Stimulated activated CD8-positive, alpha-beta memory T cell treated with anti-CD3 and anti-CD28 coated beads, Interleukin-4, amount 100 ng/mL, for 1 hour (primary cell): ENCODE measurements at places on chromosomes 7 and 10.

DNA sequence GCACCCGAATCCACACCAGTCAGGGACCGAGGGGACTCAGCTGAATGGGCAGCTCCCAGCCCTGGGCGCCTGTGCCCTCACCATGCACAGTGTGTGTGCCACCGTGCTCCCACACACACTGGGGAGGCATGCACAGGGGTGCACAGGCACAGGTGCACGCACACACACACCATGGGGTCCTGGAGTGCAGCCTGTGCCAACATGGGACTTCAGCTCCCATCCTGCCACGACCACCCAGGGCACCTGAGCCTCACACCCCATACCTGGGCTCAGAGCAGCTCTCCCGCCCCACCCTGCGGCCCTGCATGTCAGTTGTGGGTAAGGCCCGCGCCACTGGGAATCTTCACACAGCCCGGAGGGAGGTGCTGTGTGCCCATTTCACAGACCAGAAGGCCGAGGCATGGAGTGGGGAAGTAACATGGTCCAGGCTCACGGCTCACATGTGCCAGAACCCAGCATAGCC lies 8.0 kb downstream of the ELFN1 start:
- no peak for DNase-seq

DNA sequence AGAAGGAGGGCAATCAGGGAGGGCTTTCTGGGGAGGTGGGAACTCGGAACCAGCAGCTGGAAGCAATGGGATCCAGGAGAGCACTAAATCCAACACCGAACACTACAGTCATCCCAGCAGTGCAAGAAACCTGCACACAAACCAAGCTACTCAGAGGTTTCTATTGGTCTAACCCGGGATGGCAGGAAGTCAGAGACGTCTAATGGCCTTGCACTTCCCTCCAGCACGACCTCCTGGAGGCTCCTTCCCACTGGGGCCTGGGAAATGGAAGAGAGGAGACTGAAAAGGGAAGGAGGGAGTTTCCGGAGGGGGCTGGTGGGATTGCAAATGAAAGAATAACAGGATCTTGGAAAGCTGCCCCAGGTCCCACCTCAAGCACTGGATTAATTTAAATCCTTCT lies 56.3 kb downstream of the TEX36 start:
- DNase-seq = no peak

DNA sequence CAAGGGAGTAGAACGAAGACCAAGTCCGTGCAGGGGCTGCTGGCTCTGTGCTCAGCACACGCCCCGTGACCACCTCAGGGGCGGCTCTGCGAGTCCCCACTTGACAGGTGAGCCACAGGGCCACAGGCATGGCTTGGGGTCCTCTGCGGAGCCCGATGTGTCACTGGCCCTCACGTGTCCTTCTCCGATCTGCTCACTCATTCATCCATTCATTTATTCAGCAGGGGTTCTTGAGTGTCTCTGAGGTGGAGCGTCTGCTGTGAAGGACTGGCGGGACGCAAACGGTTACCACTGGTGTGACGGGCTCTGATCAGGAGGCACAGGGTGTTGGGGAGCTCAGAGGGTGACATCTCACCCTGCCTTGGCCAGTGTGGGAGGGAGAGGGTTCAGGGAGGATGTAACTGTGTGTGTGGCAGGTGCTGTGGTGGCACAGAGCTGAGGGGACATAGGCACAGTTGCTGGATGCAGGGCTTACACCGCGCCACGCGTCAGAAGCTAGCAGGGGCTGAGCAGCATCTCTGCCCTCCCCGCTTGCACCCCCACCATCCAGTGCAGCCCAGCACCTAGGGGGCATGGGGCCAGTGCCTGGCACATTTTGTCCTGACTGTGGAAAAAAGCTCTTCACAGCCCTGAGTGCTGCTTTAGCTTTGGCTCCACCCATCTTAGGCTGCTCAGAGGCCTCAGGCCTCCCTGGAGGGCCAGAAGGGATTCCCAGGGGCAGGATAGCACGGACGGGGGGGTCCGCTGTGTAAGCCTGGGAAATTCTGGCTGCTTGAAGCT lies 116.8 kb downstream of the LHPP start:
- no peak for DNase-seq

- no peak for DNase-seq
Observed at GRCh38 chr10:89390476-89391225, 1.8 kb upstream of the IFIT1 start.

DNA sequence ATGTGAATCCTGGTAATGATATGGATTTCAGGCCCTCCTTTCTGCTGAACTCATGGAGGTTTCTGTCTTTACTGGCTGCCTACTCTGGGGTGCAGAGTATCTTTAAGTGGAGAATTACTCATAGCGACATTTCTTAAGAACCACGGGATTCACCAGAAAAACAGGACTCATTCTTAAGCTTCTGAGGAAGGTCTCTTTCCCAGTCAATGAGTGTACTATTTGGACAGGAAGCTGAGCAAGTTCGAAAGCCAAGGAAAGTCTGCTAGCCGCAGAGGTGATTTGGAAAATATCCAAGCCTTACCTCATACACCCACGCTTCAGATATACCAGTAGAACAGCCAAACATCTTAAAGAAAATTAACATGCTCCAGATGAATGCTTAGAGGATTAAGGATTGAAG lies 377.6 kb upstream of the MYO3A start:
- DNase-seq = no peak

- DNase-seq = no peak
Observed at GRCh38 chr10:57694956-57695608, 572.6 kb downstream of the IPMK start.

- no peak for DNase-seq
Observed at GRCh38 chr7:105202616-105203015, 186.1 kb downstream of the SRPK2 start.

GRCh38 chr7:37018954-37019353 lies 294.7 kb upstream of the AOAH start:
- DNase-seq = no peak

GRCh38 chr10:110324201-110324804 lies 19.6 kb upstream of the SMNDC1 start:
- no peak for DNase-seq

DNA sequence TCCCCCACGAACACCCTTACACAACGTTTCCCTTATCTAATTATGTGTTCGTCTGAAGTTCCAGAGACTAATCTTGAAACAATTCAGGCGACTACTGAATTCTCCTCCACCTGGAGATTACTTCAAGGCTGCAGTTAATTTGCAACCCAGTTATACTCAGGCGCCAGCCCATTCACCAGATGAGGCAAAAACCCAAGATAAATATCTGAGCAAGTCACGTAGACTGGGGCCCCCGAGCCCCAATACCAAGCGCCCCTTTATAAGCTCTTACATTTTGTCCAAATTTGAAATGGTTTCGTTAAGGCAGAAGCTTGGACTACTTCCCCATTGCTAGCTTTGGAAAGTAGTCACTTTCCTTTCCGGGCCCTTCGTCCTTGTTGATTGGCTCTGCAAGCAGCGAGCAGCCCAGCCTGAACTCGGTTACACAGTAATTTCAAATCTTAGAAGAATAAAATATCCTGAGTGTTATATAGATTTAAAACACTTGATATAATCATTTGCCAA lies 1.2 kb downstream of the TPK1 start:
- DNase-seq = no peak

GRCh38 chr7:95209788-95210187 lies 114.5 kb downstream of the PON1 start:
- no peak for DNase-seq

- no peak for DNase-seq
Observed at GRCh38 chr7:148058092-148058491, 532.5 kb upstream of the C7orf33 start.

GRCh38 chr7:28452681-28453080 lies 40.4 kb downstream of the CREB5 start:
- DNase-seq = no peak

- DNase-seq = no peak
Observed at GRCh38 chr10:66629996-66630395, 295.8 kb upstream of the LRRTM3 start.

DNA sequence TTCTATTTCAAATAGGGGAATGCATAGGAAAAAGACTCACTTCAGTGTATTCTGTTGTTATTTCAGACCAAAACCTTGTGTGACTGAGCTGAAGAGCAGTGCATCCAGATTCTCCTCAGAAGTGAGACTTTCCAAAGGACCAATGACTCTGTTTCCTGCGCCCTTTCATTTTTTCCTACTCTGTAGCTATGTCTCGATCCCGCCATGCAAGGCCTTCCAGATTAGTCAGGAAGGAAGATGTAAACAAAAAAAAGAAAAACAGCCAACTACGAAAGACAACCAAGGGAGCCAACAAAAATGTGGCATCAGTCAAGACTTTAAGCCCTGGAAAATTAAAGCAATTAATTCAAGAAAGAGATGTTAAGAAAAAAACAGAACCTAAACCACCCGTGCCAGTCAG lies 12.0 kb downstream of the TET1 start:
- DNase-seq = no peak

DNA sequence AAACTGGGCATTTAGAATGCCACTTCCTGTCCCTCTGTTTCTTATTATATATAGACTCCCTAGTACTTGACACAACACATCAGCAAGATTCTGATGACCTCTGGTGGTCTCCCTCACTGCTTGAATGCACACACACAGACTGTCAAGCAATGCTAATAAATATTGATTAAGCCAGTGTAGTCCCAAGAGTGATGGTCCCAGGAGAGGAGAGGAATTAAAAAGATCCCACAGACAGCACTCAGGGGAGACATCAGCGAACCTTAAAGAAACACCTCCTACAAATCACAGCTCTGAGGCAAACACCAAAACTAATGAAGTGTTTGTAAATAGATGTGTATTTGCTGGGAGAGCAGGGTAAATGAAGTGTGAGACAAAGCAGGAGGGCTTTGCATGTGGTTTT lies 1291.2 kb downstream of the XPNPEP1 start:
- DNase-seq = no peak

DNA sequence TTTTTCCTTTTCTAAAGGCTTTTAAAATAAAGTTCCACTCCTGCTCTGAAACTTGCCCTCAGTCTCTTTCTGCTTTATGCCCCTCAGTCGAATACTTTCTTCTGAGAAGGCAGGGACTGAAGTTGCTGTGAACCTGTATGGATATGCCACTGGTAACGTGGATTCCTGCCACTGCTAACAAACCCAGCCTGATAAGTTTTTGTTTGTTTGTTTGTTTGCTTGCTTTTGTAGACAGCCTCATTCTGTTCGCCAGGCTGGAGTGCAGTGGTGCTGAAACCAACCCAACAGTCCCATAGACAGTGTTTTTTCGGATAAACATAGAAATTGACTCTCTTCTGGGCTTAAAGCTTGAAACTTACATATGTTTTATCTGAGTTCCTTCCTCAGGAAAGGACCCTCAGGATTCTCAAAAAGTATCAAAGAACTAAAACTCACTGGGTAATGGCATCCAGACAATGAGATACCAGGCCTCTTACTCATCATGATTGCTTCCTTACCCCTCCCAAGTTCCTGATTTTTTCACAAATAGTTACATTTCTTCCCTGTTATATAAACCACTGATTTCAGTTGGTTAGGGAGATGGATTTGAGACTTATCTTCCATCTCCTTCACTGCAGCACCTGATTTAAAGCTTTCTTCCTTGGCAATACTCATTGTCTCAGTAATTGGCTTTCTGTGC lies 273.6 kb downstream of the SDHAF3 start:
- DNase-seq = no peak

DNA sequence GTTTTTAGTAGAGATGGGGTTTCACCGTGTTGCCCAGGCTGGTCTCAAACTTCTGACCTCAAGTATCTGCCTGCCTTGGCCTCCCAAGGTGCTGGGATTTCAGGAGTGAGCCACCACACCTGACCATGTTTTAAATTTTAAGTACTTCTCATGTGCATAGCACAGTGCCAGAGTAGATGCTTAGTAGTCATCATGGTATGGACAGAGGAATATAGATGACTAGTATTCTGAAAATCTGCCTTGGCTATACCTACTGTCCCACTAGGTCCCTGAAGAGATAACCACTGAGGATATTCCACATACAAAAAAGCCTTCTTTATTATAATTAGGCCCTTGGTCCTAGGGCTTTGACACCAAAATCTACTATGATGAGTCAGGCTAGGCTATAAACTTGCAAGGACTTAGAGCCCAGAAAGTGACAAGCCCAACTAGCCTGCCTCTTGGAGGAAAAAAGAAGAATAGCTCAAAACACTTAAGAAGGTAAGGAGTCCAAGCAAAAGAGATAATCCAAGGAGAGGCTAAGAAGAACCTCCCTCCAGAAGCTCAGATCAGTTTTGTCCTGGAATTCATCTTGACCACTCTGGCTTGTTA lies 34.0 kb downstream of the LUC7L2 start:
- DNase-seq = no peak

- no peak for DNase-seq
Observed at GRCh38 chr7:157890921-157891401, 554.2 kb downstream of the DNAJB6 start.

GRCh38 chr7:32036557-32036956 lies 33.6 kb downstream of the PDE1C start:
- DNase-seq = no peak

- DNase-seq = no peak
Observed at GRCh38 chr7:92766461-92767003, 69.8 kb downstream of the CDK6 start.

DNA sequence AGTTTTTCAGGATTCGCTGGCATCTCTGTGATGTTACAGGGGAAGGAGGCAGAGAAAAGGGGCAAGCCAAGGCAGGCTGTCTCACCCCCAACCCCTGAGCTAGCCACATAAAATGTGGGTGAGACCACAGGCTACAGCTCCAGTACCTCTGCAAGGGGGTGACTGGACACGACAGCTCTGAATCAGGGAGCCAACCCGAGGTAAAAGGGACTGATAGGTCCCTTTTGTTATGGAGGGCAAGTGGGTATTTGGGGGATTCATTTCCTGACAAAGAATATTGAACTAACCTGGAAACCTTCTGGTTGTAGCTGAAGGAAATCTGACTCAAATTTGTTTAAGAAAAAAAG lies 67.2 kb downstream of the TACR2 start:
- no peak for DNase-seq

- no peak for DNase-seq
Observed at GRCh38 chr7:16634271-16634738, 11.2 kb downstream of the ANKMY2 start.

DNA sequence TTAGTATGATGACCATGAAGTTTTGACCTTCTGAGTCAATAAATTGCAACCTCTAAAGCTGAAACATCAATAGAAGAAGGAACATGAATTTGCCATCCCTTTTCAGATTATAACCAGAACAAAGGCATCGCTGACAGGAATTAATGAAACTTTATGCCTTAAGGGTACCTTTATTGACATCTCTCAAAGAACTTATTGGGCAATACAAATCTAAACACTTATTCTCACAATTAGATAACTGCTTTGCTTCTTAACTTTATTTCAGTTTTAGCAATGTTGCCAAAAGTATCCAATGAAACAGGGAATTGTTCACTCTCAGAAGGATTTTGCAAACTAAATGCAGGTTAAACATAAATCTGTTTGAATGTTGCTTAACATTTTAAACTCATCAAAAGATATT lies 116.0 kb downstream of the ELAPOR2 start:
- DNase-seq = no peak

- no peak for DNase-seq
Observed at GRCh38 chr10:63760034-63760707, 239.0 kb downstream of the REEP3 start.
